CD4-positive, alpha-beta T cell treated with Interleukin-12 subunit alpha and Interleukin-12 subunit beta, for 1 hour (primary cell): ENCODE measurements at places on chromosomes 3 and 15.

- DNase-seq: no peak
Measured at GRCh38 chr3:131393051-131393450, 11.5 kb downstream of the NUDT16 start.

GRCh38 chr3:20890111-20890519 lies 704.1 kb upstream of the SGO1 start:
- no peak for DNase-seq

GRCh38 chr3:111758642-111759041 lies 100.4 kb upstream of the PHLDB2 start:
- DNase-seq: no peak

DNA sequence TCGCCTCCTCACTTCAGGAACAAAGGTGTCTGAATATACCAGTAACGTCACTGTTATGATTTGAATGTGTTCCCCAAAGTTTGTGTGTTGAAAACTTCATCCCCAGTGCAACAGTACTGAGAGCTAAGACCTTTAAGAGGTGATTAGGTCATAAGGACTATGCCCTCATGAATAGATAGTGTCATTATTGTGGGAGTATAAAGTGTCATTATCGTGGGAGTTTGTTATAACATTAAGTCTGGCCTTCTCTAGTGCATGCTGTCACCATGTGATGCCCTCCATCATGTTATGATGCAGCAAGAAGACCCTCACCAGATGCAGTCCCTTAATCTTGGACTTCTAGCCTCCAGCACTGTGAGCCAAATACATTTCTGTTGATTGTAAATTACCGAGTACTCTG lies 53.7 kb upstream of the TLE3 start:
- no peak for DNase-seq

GRCh38 chr15:30859091-30859874 lies 44.4 kb upstream of the FAN1 start:
- peak; percentile 42 for DNase-seq

DNA sequence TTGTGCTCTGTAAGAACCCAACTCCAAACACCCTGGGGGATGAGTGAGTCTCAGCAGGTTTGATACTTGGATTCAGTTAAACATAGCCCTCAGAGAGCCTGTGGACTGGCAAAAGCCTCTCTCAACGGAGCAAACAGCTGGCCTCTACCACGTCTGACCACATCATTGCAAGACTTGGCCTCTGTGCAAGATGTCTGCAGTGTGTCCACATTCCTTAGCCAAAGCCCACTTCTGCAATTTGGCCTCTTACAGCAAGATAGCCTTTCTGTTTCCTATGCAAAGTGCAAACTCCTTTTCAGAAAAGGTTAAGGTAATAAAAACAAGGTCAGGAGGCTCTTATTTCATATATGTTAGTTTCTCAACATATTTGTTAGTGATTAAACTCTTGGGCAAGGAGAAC lies 27.9 kb downstream of the FBN1 start:
- DNase-seq: no peak

DNA sequence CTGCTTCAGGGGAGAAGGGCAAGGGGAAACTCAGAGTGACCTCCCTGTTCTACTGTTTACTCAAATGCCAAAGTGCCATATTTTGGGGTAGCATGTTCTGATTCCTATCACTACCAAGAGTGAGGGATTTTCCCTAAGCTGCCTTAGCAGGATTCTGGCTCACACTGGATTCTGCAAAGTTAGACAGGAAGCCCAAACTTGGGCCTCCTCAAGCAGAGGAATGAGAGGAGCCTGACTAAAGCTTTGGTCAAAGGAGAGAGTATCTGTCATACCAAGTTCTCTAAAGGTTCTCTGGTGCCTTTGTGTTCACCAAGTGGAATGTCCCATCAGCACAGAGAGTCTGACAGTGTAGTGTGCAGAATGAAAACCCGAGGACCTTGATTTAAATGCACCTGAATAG lies 8.8 kb upstream of the RARB start:
- no peak for DNase-seq

- no peak for DNase-seq
Measured at GRCh38 chr3:131387796-131388489, 6.4 kb downstream of the NUDT16 start.

GRCh38 chr3:100518983-100519382 lies 26.6 kb downstream of the TMEM45A start:
- DNase-seq: no peak

DNA sequence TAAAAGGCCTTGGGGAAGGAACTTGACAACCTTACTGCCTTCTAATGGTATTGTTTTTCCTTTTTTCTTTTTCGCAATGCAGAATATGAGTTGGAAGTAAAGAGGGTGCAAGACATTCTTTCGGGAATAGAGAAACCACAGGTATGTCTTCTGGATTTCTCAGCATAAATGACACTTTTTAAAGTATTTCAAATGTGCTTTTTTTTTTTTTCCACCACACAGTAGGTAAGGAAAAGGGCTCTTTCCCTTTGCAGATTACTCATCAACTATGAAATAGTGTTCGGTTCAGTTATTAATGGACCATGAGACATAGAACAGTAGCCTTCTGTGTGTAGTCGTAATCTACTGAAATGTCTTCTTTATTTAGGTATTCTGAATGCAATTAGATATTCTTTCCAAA lies 162.4 kb downstream of the GHSR start:
- DNase-seq: no peak

GRCh38 chr3:9121366-9122001 lies 128.0 kb downstream of the SRGAP3 start:
- no peak for DNase-seq

DNA sequence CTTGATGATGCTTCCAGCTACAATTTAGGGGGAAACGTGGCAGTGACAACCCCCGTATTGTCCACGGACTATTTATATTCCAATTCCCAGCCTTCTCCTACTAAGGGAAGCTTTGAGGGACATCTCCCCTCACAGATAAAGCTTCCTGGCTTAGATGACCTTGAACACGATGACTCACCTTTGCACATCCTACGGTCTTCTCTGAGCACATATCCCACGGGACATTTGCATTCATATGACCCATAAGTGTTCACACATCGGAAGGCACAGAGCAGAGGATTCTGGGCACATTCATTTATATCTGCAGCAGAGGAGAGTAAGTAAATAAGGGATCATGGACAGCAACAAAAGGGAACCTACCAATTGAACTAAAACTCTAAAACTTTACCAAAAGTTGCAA lies 101.5 kb downstream of the DUT start:
- no peak for DNase-seq

GRCh38 chr15:57320631-57321220 lies 55.6 kb upstream of the CGNL1 start:
- DNase-seq: no peak

- DNase-seq: no peak
Measured at GRCh38 chr3:175311946-175312345, 452.8 kb downstream of the NAALADL2 start.

DNA sequence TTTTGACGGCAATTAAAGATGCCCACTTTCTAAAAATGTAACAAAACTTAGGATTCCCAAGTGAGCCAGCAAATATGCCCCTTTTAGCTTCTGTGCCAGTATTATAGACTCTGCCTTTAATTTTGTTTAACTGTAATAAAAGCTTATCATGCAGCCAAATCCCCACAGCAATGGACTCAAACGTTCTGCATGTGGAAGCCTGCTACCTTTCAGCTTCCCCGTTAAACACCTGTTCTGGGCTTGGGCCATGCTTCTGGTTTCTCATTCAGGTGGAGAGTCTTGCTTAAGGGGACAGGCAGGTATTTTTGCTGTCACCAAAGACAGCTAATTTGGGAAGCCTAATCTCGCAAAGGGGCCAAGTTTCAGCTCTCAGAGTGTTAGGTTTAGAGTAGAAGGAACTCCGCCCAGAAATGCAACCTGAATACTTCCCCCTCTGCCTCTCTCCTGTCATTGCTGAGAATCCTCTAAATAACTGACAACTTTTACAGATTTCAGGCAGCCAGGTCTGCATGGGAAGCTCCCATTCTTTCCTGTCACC lies 399.4 kb upstream of the ATP11B start:
- DNase-seq: no peak

- DNase-seq: peak; percentile 49
Measured at GRCh38 chr15:72285927-72286516, 13.7 kb upstream of the PARP6 start.

- DNase-seq: no peak
Measured at GRCh38 chr3:55218577-55218976, 268.5 kb downstream of the WNT5A start.

GRCh38 chr15:79370716-79371115 lies 59.8 kb downstream of the TMED3 start:
- DNase-seq: no peak

- no peak for DNase-seq
Measured at GRCh38 chr15:40343512-40343911, 2.8 kb upstream of the CCDC9B start.

DNA sequence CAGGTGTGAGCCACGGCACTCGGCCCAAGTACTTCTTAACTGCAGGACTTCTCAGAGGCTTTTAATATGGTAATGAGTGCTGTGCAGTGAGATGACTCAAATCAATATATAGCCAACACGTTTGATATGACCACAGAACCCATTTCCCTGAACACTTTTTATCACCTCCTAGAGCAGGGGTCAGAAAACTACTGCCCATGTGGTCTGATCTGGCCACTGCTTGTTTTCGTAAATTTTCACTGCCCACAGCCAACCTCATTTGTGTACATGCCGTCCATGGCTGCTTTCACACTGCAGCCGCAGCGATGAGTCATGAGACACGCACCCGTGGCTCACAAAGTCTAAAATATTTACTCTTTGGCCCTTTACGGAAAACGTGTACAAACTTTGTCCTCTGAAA lies 179.2 kb downstream of the RORA start:
- no peak for DNase-seq

DNA sequence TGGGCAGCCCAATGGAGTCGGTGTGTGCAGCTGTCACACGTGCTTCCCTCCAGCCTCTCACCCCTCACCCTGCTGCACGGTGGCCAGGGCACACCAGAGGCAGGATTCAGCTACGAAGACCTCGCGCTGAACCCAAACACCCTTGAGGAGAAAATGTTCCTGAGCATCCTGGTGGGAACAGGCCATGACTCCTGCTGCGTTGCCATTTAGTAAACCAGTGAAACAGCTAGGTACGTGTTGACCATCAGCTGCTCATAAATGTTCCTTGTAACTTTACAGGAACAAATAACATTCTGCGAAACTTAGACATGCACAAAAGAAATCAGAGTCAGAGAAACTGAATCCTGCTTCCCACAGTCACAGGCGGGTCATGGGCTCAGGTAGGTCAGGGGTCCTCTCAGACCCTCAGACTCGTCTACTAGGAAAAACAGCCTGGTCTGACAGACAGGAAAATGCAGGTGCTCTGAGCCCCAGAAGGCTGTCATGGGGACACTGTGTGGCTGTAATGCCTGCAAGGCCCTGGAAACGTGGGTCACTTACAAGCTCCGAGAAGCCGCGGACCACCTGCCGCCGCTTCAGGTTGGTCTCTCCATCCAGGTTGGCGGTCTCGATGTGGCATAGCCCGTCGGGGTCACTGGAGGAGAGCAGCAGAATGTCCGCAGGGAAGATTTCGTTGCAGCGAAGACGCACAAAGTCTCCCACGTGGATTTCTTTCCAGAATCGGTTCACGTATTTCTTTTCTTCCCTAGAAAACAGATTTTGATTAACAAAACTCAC lies 82.5 kb downstream of the ATP10A start:
- no peak for DNase-seq

DNA sequence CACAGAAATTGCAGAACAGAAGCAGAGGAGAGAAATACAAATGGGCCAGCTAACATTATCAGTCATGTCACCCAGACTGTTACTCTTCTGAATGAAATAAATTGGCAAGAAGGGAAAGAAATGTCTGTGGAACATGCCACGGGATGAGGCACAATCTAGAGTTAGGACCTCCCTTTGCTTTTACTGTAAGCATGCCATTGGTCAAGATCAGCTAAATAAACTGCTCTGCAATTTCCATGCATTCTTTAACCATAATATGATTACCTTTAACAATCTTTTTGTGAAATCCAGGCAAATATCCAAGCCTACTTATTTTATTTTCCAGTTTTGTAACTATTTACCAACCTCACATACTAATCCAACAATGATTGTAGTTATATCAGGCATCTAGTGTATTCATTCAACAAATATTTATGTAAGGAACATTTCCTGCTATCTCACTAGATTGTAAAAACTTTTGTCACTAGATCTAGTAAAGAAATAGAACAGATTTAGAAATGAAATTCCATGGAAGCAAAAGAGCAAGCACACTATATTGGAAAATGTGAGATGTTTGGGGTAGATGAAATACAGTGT lies 383.4 kb downstream of the MECOM start:
- DNase-seq: no peak

DNA sequence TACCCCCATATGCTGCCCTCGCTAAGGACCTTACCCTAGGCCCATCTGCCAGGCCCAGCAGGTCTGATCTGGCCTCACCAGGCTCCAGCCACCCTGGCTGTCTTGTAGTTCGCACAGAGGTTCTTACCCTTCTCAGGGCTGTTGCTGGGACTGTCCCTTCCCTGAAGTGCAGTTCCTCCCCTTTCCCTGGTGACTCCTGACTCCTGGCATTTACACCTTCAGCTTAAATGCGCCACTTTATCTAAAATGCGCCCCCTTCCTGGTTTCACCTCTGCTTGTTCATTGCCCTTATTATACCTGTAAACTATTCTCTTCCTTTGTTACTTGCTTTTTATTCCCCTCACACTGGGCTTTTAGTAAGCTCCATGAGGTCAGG lies 835 bp upstream of the TTLL3 start:
- no peak for DNase-seq

GRCh38 chr3:5214352-5214751 lies 26.8 kb downstream of the EDEM1 start:
- DNase-seq: no peak

- no peak for DNase-seq
Measured at GRCh38 chr3:190608850-190609589, 95.1 kb downstream of the IL1RAP start.

GRCh38 chr15:82165948-82166376 lies 96.6 kb downstream of the EFL1 start:
- DNase-seq: no peak

DNA sequence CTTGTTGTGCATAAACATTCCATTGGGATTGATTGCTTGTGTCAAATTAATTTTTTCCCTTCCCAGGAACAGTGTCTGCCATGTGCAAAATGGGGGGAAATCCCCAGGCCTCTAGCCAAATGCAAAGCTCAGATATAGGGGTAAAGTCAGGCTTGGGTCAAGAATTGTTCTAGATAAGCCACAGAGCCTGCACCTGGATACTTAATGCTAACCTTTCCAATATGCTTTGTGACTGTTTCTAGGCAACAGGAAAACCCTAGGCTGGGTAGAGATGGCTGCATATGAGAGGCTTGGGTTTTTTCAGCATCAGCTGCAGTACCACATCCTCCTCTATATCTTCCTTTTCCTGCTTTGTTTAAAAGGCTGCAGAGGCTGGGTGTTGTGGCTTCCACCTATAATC lies 61.9 kb upstream of the ROPN1 start:
- DNase-seq: no peak

DNA sequence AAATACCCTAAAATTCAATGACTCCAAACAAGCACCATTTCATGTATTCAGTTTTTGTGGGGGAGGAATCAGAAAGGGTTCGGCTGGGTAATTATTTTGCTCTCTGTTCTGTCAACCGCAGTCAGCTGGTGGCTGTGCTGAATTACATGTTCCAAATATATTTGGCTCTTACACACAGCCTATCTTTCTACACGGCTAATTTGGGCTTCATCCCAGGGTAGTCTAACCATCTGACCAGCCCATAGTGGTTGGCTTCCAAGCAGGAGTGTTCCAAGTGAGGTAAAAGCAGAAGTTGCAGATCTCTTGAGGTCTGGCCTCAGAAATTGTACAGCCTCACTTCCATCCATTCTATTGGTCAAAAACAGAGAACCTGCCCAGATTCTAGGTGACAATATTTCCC lies 760.8 kb upstream of the SEMA6D start:
- no peak for DNase-seq

GRCh38 chr3:54008099-54008498 lies 114.3 kb upstream of the CACNA2D3 start:
- no peak for DNase-seq

GRCh38 chr15:65532738-65533051 lies 2.4 kb downstream of the HACD3 start:
- DNase-seq: no peak
